ENCODE measurements at places on chromosomes 7 and 10.
A peak's percentile ranks its signal among the peaks of the same experiment; 100 is the strongest.

- peak; percentile 25 for DNase-seq
Measured at GRCh38 chr7:156897673-156898072, 4.7 kb upstream of the LMBR1 start.

DNA sequence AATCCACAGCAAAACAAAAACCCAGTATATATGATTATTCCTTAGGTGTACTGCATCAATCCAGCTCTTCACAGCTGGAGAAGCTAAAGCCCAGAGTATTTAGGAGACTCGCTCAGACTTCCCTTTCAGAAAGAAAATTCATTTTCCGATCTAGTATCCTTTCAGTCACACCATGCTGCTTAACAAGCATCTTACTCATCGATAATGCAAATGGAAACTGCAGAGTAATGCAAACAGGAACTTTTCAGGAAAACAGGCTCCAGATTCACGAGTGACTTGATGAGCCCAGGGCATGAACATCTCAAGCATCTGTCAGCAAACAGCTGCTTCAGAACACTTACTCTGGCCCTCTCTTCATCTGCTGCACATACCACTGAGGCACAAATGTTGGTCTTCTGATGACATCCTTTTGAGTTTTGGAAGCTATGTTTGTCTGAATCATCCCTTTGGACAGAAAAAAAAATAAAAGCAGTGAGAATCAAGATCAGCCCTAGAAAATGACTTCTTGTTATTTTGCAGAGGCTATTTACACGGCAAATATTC, 24.9 kb upstream of the ZC3HAV1L start:
- no peak for DNase-seq

GRCh38 chr7:36266683-36267082, 113.6 kb downstream of the EEPD1 start:
- DNase-seq: no peak

GRCh38 chr10:1625079-1625478, 112.2 kb downstream of the ADARB2 start:
- no peak for DNase-seq

DNA sequence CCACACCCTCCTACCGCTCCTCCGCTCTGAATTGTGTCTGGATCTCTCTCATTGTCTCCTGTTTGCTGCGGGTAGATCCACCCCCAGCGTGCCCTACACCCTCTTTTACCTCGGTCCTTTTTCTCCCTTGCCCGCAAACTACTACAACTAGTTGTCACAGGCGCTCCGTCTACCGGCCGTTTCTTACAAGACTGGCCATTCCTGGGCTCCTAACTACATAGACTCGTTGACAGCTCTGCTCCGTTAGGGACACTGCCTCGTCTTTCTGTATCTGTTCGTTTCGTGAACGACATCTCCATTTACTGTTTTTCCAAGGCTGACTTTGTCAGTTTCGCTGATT, 786 bp downstream of the TAF3 start:
- peak; percentile 73 for DNase-seq

DNA sequence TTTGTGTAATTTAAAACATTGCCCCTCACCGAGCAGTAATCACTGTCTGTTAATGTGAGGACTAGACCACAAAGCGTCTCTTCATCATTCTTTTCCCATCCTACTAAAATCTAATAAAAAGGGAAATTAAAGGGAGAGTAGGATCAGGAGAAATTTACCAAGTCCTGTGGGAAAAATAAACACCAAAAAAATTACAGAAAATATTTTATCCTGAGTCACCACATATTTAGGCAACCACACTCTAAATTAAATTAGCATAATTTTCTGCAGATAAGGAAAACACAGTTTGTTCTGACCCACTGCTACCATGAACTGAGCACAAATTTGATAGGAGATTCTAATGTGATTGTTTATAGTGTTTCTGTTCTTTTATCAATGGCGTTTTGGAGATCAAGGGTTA, 49.3 kb downstream of the CCDC6 start:
- no peak for DNase-seq

- DNase-seq: peak; percentile 60
Measured at GRCh38 chr10:526651-527312, 162.7 kb downstream of the DIP2C start.

All from mesendoderm (in vitro differentiated cells).